Fibroblast of the aortic adventitia (primary cell): ENCODE measurements at places on chromosomes 7 and 10.

GRCh38 chr7:85054306-85054705 lies 132.6 kb downstream of the SEMA3D start:
- DNase-seq = no peak

GRCh38 chr10:117075064-117075463 lies 63.0 kb downstream of the VAX1 start:
- DNase-seq = no peak

DNA sequence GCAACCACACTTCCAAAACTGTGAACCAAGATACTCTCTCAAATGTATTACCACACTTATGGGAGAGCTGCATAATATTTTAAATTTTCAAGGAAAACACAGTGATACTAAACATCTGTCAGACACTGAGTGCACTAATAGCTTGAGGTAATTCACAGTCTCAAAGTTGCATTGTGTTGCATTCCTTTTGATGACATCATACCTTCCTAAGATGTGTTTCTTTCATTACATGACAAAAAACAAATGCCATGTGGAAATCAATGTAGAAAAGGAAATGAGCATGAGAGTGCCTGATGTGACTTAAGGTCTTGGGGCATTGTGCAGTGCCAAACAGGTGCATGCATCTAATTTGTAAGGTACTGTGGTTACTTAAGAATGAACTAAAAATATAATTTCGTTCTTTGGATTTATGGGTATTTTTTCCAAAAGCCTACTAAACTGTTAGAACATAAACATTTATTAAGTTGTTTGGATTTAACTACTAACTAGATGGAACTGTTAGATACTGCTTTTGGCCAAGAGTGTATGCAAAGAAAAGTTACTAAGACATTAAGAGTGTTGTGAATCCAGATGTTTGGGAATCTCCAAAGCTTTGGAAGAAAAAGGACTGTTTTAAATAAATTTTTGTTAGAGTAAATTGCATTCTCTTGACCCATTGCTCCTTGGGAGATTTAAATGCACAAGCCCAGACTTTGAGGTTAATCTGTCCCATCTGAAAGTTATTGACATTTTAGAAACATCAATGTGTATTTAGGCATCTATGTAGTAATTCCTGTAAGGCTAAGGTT lies 496.2 kb upstream of the SEMA3D start:
- DNase-seq = peak; percentile 37

- DNase-seq = no peak
Measured at GRCh38 chr7:52472006-52472620, 563.3 kb upstream of the POM121L12 start.
